ENCODE measurements at places on chromosomes 12 and 14.

GRCh38 chr12:94245631-94246383, 97.4 kb downstream of the PLXNC1 start:
- DNase-seq: no peak

DNA sequence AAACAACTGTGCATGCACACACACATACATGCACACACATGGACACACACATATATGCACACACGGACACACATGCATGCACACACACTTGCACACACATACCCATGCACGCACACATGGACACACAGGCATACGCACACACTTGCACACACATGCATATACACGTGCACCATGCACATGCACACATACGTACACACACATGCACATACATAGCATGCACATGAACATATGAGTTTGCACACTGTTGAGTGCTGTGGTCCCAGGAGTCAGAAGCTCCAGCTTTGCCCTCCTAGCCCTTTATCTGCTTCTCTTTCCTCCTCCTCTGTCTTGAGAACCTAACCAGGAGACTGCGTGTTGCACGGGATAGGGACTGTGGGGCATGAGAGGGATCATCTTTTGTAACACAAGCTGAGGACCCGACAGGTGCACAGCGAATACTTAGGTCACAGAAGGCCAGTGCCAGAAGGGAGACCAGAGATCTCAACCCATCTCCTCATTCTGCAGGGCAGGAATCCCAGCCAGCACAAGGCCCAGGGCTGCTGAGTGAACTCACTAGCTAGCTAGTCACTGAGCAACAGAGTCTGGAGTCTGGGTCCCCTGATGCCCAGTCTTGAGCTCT, 3.5 kb upstream of the LRTM2 start:
- DNase-seq: no peak

DNA sequence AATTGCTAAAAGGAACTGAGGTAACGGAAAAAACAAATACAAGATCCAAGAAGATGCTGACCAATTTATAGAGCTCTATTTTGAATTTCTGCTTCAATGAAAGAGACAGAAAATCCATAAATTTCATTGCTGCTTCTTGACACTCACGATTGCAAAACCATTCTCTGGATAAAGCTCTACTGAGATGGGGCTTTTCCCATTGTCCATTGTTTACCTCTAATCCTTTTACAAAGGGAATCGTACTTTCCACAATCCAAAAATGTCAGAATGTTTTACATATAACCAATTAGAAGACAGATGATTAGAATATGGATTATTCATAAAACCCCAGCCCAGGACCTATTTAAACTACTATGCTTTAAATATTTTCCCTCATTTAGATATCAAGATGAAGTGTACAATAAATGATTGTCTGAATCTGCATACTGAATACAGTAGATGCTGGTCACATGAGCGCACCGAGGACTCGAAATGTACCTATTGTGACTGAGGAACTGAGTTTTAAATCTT, 16.7 kb upstream of the TMCC3 start:
- no peak for DNase-seq

GRCh38 chr12:122874081-122874480, 21.8 kb downstream of the VPS37B start:
- DNase-seq: peak; percentile 40

DNA sequence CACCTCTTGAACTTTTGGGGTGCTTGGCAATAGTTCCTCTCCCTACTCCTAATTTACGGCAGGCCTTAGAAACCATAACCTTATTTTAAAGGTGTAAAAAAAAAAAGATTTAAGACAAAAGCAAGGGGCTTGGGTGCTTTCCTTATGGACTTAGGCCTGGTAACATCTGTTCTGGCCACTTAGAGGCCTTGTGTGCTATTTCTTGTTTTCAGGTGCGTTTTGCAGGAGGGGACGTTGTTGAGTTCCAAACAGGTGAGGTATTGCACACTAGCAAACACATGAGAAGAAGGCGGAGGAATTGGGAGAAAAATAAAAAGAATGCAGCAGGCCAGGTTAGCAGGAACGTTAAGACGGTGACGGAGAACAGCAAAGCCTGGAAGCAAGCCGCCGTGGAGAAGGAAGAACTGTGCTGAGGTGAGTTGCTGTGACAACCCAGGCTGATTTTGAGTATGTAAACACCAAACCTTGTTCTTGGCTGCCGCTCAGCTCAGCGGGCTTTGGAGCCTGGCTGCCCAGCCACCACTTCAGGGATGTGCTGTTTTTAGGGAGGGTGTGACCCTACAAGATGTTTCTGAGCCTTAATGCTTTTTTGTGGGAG, 17.3 kb downstream of the EMG1 start:
- DNase-seq: no peak

DNA sequence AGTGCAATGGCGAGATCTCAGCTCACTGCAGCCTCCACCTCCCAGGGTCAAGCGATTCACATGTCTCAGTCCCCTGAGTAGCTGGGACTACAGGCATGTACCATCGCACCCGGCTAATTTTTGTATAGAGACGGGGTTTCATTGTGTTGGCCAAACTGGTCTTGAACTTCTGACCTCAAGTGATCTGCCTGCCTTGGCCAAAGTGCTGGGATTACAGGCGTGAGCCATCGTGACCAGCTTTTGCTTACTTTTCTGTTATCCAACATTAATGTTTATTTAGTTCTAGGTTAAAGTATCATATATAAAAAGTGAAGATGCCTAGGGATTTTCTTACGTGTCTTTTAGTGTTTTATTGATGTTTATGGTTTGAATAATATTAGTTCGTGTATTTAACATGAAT, 28.9 kb upstream of the CCT2 start:
- DNase-seq: no peak

DNA sequence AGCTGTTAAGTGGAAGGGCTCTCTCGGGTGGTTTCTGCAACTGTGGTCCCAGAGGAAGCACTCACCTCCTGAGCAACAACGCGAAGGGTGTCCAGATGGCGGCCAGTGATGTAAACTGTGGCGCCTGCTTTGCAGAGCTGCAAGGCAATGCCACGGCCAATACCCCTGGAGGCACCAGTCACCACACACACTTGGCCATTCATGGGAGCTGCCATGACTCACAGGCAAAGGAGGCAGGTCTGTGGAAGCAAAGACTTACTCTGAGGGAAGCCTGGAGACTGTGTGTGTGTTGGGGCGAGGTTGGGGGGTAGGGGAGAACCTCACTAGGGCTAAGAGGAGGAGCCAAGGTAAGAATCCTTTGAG, 707 bp downstream of the DHRS1 start:
- DNase-seq: peak; percentile 20

GRCh38 chr14:50773632-50774541, 57.1 kb downstream of the NIN start:
- DNase-seq: no peak

DNA sequence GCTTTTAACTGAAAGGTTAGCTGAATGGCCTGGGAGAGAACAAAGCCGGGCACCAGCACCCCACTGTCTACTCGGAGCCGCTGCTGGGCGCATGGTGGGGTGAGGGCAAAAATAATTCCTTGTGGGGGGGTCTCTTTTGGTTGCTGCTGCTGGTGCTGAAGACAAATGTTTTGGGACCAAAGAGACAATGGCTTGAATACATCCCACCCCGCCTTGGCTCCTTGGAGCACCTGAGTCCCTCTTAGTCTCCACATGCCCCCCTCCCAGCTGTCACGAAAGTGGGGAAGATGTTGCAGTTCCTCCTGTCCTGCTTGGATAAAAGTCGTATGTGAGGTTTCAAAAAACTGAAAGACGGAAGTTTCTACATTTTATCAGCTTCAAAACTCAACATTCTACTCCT, 85.0 kb downstream of the PIWIL1 start:
- no peak for DNase-seq

GRCh38 chr14:89720741-89721729, 233.5 kb downstream of the EFCAB11 start:
- peak; percentile 85 for DNase-seq

GRCh38 chr12:95083938-95084337, 10.5 kb upstream of the NR2C1 start:
- no peak for DNase-seq
